ENCODE measurements at places on chromosomes 5 and 9. TPM values are rescaled to one million over a fixed set of nuclear protein-coding genes. Genes with fewer than 3 reads are reported as not detected.

DNA sequence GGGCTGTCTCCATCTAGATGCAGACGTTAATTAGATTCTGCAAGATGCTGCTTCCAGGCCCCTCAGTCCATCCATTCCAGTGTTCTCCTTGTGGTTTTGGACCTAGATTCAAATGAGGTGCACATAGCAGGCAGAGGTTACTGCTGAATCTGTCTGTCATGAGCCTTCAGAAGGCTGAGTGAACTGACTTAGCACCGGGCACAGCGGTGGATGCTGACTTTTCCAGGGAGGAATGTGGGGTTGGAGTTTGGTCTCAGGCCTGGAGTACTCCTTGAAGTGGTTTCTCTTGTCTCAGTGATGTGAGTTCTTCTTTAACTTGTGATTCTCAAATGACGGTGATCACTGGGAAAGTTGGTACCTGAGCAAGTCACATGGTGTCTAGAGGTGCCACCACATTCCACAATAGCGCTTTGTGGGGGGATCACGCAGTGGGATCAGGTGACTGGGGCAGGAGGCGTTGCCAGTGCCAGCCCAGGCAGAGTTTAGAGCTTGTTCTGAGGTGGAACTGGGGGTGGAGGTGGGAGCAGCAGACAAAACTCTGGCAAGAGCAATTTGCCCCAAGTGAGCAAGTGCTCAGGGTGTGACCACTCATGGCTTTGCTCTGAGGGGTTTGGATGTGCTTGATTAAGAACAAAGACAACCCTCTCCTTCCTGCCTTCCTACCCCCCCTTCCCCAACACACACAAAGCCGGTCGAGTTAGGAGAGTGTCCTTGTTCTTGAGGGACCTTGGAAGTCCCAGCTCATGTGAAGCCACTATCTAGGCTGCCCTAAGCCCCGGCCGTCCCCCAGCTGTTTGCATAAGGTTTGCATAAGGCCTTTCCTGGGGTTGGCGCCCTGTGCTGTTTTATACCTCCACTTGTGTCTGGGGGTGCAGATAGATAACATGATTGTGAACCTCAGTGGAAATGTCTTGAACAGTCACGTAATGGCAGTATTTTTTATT lies 25.1 kb downstream of the JADE2 start:
- H3K4me3 ChIP-seq: no peak overlapping the region
- H3K27ac ChIP-seq: no peak overlapping the region
- no peaks in the 10 kb centered on the region for H3K4me1 ChIP-seq

DNA sequence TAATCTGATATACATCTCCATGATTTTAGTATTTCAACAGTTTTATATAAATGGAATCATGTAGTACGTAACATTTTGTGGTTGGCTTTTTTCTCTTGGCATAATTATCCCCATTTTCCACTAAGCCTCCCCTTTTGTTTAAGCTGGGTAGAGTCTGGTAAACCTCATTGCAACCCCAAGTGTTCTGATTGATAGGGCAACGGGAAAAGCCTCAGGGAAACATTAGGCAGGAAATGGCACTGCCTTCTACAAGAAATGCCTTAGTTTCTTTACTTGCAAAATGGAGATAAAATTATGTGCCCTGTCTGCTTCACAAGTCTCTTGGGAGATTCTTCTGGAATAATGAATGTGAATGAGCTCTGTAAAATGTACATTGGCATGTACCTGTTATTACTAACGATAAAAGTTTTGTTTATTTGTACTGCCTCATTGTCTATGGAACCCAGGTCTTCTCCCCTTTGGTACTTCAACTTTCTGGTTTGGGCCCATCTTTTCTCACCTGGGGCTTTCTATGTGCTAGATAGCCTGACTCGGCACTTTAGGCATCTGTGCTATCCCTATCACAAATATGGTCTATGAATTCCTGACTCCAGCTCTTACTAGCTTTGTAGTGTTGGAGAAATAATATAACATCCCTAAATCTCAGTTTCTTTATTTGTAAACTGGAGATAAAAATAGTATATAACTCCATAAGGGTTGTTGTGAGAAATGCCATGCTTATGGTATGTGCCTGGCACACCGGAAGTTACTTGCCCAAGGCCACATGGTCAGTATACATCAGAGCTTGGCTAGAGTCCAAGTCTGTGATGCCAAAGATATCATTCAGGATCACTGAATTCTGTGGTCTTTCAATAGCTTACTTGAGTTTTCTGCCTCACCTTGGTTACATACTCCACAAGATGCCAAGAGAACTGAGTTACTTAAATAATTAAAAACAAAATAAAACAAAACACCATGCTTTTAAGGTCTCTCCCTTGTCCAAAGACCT lies 48.2 kb upstream of the ZNF169 start:
- H3K4me1 ChIP-seq: no peaks in the 10 kb centered on the region
- H3K27me3 ChIP-seq: no peaks in the 10 kb centered on the region
- DNase-seq: no peak
- no peak overlapping the region for H3K4me3 ChIP-seq
- no peak overlapping the region for H3K27ac ChIP-seq

DNA sequence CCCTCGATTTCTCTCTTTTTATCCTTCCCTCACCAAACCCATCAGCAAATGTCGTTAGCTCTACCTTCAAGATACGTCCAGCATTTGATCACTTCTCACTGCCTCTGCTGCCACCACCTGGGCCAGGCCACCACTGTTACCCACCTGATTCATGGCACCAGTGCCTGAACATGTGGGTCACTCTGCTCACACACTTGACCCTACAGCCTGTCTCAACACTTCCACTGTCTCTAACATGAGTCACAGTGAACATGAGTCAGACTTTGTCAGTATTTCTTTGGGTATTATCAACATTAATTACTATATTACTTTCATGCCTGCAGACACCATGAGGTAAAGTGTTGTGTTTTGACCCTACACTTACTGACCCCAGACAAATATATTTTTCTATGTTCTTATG lies 19.6 kb downstream of the SLC24A2 start:
- H3K27me3 ChIP-seq: no peaks in the 10 kb centered on the region
- H3K4me3 ChIP-seq: no peak overlapping the region
- H3K27ac ChIP-seq: no peak overlapping the region
- no peaks in the 10 kb centered on the region for H3K36me3 ChIP-seq

GRCh38 chr9:77933019-77933418 lies 98.6 kb downstream of the GNAQ start:
- H3K4me1 ChIP-seq: no peaks in the 10 kb centered on the region
- no peaks in the 10 kb centered on the region for H3K36me3 ChIP-seq
- H3K4me3 ChIP-seq: no peak overlapping the region
- no peak for DNase-seq
- H3K27me3 ChIP-seq: no peaks in the 10 kb centered on the region

DOCK8 gene
- 20.8 TPM for total RNA-seq
